ENCODE measurements at places on chromosomes 2 and 18. TPM values are rescaled to one million over a fixed set of nuclear protein-coding genes. Genes with fewer than 3 reads are reported as not detected.

Gene SCN7A
- not detected for total RNA-seq

Gene TUBA4B
- not detected for total RNA-seq

GRCh38 chr2:149080971-149081370, 42.5 kb downstream of the LYPD6B start:
- no peak overlapping the region for H3K4me3 ChIP-seq

GRCh38 chr2:238939074-238939473, 91.2 kb downstream of the TWIST2 start:
- no peaks in the 10 kb centered on the region for H3K27me3 ChIP-seq
- no peak for DNase-seq
- H3K4me1 ChIP-seq = no peaks in the 10 kb centered on the region
- H3K4me3 ChIP-seq = no peak overlapping the region
- no peak overlapping the region for H3K27ac ChIP-seq

GRCh38 chr2:98710734-98711133, 20.2 kb downstream of the MGAT4A start:
- no peaks in the 10 kb centered on the region for H3K27me3 ChIP-seq
- DNase-seq = no peak
- H3K36me3 ChIP-seq = peaks cover 4% of the 10 kb centered on the region
- peaks cover 94% of the 10 kb centered on the region for H3K4me1 ChIP-seq
